ENCODE measurements at places on chromosomes 1 and 21.

GRCh38 chr1:41695118-41695745, 210.7 kb upstream of the EDN2 start:
- no peak for DNase-seq

DNA sequence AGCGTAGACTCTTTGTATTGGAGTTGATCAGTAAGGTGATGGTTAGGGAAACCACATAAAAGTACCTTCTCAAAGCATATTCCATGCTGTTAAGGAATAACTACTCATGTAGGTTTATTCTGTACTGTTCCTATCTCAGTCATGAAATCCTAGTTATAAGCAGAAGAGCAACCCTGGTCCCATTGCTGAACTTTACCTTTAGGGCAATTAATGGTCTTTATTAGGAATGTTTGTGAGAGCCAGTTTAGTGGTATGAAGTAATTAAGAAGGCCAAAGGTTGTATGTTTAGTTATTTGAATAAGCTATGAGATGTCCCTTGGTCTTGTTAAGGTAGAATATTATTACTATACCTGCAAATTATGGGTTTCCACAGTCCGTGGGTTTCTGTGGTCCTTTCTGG, 44.0 kb downstream of the ACP6 start:
- no peak for DNase-seq

DNA sequence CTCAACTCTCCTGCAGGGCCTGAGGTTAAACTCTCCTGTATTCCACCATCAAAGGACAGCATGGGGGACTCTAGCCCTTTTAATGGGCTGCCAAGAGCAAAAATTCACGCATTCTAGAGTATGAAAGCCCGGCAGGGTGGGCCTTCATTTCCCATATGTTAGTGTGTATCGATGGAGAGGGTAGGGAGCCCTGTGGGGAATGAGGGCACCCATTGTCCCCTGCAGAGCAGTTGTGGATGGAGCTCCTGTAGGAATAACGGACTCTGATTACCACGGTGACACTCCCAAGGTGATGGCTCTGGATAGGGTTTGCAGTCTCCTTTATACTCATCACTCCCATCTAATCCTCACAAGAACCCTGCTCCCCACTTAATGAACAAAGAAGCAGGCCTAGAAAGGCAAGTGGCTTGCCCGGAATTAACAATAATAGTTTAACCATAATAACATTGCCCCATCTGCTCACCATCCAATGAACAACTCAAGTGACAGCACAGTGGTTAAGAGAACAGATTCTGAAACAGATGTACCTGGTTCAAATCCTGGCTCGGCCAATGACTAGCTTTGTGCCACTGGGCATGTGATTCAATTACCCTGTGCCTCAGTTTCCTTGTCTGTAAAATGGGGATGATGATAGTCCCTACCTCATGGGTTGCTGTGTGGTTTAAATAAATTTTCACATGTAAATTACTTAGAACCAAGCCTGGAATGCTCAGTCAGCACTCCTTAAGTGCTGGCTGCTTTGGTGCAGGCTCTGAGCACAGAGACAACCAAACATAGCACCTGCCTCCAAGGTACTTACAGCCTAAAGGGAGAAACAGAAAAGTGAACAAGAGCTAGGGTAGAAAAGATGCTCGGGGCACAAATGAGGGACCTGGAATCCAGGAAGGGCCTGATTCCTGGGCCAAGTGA, 29.0 kb downstream of the HIVEP3 start:
- DNase-seq = no peak

DNA sequence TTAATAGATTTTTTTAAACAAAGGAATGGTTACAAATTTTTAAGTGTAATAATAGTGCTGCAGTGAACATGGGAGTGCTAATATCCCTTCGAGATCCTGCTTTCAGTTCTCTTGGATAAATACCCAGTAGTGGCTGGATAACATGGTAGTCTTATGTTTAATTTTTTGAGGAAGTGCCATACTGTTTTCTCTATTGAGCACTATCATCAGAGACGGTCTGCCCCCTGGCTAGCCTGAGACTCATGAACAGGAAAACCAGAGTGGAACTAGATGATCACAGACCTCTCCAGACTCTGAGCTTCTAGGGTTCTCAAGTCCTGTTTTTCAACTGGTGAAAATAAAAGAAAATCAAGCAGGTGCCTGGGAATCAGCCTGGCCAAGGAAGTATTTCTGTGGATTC, 97.3 kb upstream of the MARK1 start:
- no peak for DNase-seq

DNA sequence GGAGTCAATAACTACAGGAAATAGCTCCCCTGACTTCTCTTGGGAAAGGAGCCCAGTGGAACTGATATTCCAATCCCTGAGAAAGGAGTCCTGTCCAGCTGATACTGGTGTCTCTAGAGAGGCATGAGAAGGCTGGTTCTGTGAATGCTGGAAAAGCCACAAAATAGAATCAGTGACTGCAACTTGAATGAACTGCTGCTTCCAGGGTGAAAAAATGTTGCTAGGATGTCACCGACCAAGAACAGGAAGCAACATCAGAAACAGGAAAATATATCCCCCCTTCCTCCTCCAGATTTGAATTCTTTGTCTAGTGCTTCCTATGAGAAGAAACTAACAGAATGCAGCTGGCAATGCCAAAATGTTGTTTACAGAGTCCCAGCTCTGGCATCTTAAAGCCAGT, 269.3 kb upstream of the LYPLAL1 start:
- DNase-seq = no peak

DNA sequence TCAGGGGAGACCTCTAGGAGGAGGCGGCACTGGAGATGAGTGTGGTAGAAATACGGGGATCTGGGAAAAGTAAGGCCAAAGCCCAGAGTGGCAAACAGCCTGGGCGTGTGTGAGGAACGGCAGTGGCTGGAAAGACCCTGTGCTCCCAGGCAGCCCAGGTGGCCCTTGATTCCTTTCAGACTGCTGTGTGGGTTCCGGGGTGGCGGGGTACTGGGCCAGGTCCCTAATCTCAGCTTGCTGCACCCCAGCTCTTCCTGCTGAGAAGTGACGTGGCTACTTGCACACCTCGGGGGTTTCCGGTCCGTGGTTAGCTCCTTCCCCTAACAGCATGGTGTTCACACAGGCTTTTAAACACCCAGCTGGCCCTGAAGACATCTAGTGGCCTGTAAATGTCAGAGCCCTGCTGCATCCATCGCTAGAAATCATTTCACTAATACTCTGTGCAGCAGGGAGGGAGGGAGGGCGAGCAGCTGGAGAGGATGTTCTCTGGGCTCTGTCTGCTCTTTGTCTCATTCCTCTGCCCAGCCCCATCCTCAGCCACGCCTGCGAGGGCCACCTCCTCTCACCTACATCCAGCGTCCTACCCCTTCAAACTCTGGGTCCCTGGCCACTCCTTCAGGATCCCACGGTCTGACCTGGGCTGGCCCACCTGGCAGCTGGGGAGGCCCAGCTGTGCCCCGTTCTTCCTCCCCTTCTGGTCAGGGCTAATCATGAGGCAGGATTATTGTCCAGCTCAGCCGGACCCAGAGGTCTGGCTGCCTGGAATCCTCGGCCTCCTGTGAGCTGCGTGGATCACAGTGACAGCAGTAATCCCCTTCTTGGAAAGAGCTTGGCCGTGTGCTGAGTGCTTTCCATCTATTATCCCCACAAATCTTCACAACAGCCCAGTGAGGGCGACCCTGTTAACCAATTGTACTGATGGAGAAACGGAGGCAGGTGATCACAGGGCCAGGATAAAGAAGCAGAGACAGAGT, 7.2 kb downstream of the ZDHHC18 start:
- DNase-seq = no peak

DNA sequence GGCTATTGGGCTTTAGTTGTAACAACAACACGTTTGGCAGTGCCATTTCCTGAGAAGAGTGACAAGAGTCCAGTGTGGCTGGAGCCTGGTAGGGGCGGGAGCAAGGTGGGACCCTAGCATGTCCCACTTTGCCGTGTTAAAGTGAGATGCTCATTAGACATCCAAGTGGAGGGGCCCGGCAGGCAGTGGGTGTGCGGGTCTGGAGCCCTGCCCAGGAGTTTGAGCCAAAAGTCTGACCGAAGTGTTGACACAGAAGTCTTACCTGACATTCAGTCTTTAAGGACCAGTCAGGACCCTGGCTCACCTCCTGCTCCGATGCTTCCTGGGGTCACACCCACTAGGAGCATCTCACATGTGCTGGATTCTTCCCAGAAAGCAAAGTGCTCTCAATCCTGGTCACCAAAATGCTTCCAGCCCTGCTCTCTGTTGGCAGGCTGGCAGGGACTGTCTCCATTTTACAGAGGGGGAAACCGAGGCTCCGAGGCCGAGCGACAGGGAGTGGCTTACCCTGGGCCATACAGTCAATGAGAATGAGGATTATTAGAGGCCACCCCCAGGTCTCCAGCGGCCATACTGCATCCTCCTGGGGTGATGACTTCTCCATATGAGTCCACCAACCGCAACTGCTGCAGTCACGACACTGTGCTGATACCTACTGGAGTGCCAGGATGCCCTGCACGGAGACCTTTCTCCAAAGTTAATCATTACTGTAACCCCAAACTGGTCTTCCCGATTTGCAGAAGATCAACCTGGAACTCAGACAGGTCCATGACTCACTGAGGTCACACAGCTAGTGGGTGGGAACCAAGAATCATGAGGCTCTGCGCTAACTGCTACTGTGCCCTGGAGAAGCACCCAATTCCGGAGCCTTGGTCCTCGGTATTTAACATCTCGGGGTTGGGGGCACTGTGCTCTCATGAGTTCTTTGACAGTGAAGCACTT, 112.7 kb downstream of the PRDM2 start:
- DNase-seq = no peak

GRCh38 chr1:192376374-192376773, 59.6 kb downstream of the RGS21 start:
- DNase-seq = no peak

DNA sequence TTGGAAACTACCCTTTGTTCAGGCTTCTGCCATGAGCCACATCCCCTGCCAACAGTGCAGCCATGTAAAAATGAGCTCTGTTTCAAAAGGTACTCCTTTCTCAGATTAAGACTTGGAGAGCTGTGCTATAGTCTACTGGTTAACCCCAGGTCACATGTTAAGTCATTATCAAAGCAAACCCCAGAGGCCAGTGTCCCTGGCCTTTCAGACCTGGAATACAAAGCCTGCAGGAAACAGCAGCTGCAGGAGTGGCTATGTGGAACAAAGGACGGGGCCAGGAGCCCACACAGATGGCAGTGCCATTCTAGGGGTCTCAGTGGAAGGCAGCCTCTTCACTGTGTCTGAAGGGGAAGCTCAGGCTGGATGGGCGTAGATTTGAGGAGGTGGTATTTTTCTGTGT, 6.7 kb downstream of the ZNF496 start:
- no peak for DNase-seq

DNA sequence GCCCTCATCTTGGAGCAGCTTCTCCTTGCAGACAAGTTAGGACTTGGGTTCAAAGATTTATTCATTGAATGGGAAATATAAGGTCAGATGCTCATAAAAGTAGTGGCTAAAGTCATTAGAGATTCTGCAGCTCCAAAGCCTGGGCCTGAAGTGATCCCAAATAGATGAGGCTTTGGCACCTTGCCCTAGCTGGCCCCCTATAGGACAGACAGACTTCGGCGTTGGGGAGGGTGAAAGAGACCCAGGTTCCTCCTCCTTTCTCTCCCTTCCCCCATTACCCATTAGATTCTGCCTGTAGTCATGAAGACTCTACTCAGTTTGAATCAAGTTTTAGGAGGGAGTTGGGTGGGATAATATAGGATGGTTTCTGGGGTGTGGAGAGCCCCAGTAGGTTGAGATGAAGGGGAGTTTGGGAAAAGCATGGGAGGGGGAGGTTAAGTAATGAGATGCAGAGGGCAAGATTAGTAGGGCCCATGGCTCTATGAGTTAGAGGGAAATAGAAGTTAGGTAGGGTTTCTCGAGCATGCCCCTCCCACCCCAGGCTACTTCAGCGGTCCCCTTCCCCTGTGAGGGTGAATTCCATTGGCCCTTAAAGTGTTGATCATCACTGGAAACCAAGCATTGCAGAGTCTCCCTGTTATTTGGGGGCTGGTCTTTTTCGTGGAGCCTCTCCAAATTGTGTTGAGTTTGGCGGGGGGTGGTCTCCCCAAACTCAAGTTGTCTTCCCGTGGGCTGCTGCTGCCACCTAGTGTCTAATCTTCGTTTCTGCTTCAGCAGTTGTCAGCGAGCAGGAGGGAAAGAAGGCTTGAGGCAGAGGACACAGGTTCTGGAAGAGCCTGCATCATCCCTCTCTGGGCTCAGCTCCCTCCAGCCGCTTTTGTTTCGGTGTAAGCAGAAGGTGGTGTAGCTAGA, 2.1 kb upstream of the AHDC1 start:
- no peak for DNase-seq

GRCh38 chr1:60229821-60230220, 156.3 kb upstream of the C1orf87 start:
- no peak for DNase-seq

GRCh38 chr1:8409606-8410005, 91.7 kb downstream of the SLC45A1 start:
- DNase-seq = no peak

- no peak for DNase-seq
Observed at GRCh38 chr1:198622001-198622400, 16.8 kb upstream of the PTPRC start.

DNA sequence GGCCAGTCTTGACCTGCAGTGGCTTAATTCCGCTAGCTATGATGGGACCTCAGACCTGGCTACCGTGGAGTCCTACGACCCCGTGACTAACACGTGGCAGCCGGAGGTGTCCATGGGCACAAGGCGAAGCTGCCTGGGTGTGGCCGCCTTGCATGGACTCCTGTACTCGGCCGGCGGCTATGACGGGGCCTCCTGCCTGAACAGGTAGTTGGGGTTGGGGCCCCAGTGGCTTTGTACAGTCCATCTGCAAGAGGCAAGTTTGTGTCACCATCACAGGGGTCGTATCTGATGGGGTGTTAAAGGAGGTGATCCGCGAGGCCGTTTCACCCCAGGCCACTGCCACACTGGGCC, 2.9 kb downstream of the KLHL17 start:
- DNase-seq = no peak

DNA sequence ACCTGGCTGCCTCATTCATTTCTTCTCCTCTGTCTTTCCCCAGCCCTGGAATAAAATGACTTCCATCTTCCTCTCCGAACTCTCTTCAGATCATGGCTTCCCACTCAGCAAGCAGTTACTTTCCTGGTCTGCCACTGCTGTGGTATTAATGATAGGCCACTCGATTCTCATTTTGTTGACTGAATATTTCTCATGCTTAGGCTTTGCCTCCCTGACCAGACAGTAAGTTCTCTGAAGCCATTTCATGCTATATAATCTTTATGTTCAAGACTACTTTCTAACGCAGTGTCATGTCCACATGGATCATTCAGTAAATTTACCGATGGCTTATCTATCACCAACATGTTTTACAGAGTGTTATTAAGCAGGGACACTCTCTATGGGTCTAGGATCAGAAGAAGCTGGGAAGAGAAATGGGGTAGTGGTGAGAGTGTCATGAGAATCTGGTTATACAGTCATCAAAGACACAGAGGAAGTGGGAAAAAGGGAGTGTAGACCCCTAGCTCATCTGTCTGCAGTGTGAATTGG, 20.6 kb downstream of the RUNX1 start:
- no peak for DNase-seq

- DNase-seq = no peak
Observed at GRCh38 chr21:21175798-21176334, 177.7 kb downstream of the NCAM2 start.

- peak; percentile 97 for DNase-seq
Observed at GRCh38 chr1:78004719-78005447, at the start of gene DNAJB4. Gene DNAJB4 (plus strand): TSS chr1:78004939. CDS start chr1:78005111, 172 bp downstream.

Measured in stromal cell of bone marrow (primary cell).